ENCODE measurements at places on chromosomes 2 and 18.

- DNase-seq: no peak
Observed at GRCh38 chr18:46555724-46556123, 101.3 kb downstream of the LOXHD1 start.

DNA sequence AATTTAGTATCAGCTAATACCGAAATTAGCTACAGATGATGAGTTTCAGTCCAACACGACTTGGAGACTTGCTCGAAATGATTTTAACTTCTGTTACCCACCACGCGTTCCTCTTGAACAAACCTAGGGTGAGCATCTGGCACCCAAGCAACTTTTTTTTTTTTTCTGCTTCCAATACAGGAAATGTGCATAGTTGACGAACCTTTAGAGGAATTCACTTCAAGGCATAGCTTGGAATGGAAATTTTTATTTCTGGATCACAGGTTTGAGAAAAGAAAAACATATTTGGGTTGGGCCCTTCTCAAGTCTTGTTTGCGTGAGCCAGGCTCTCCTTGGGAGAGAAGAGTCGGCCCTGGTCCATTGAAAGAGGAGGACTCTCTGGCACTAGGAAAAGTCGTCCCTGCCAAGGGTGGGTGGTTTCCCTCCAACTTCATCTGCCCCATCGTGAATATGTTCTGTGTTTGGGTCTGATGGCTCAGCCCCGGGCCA lies 37.4 kb upstream of the RPL31 start:
- DNase-seq: no peak

DNA sequence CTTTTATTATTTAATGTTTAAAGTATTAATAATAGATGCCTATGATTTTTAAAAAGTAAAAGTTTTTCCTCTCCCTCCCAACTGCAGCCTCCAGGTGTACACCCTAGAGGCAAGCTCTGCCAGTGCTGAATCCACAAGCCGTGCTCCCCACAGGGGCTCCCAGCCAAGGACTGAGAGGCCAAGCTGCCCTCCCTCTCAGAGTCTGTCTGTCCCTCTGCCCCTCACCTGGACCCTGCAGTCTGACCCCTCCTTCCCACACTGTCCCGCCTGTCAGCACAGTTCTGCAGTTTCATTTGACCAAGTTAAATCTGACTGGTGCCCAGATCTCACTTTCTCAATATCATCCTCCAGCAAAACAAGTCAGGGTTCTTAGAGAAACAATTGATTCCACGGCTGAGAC lies 14.8 kb upstream of the PROC start:
- no peak for DNase-seq

GRCh38 chr2:69013142-69013839 lies at the start of gene ANTXR1:
Gene ANTXR1, plus strand, starts transcription at chr2:69013179. Its CDS starts 321 bp downstream, at chr2:69013500.
- peak; percentile 85 for DNase-seq

DNA sequence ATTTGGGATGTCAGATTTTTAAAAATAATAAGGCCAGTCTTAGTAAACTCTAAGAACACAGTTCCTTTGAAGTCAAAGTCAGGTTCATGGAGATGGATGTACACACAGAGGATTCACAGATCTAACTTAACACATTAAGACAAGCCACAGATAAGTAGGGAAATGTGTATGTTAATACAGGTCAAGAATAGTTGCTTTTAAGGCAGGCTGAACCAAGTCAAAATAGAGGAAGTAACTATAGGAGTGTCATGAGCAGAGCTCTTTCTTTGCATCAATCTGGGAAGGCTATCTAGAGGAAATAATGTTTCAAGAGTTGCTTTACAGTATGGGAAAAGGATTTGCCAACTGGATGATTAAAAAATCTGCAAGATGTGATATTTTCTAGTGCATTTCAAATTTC lies 128.0 kb upstream of the FBXO11 start:
- DNase-seq: no peak

All from SW 1271 (cell line).